Fibroblast of villous mesenchyme (primary cell): ENCODE measurements at places on chromosomes 7 and 10.

DNA sequence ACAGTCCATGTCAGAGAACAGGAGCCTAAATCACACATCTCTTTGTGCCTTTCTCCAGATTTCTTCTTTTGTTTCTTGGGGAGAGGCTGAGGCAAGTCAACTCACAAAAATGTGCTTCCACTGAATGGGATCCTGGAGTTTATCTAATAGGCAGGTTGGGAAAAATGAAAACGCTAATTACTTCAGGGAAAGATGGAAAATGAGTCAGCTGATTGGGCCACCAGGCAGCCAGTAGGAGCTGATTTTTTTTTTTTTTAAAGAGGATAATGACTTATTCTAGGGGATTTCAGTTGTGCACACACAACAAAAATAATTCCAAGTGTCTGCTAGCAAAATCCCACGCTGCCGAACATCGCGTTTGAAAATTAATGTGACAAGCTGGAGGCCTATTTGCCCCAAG, 412.8 kb upstream of the ZMIZ1 start:
- no peak for DNase-seq

DNA sequence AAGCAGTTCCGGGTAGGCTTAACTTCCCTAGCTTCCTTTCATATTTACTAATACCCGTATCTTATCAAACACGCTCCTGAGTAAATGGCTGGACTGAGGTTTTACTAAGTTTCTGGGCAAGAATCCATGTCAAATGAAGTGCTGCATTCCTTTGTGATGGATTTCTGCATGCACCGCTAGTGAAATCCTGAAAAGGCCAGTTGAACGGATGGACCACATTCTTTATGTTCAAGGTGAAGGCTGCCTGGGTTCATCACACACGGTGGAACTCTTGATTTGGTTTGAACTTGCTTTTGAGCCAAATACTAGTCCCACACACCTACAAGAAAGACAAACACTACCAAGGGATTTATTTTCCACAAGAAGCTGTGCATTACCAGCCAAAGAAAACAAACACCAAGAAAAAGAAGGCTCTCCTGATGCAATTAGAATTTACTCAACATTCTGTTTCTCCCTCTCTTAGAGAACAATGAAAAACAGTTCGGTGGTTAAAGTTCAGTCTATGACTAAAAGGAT, 255.0 kb upstream of the SEMA3C start:
- DNase-seq: peak; percentile 47

GRCh38 chr10:27625452-27626211, 120.0 kb downstream of the MKX start:
- no peak for DNase-seq

DNA sequence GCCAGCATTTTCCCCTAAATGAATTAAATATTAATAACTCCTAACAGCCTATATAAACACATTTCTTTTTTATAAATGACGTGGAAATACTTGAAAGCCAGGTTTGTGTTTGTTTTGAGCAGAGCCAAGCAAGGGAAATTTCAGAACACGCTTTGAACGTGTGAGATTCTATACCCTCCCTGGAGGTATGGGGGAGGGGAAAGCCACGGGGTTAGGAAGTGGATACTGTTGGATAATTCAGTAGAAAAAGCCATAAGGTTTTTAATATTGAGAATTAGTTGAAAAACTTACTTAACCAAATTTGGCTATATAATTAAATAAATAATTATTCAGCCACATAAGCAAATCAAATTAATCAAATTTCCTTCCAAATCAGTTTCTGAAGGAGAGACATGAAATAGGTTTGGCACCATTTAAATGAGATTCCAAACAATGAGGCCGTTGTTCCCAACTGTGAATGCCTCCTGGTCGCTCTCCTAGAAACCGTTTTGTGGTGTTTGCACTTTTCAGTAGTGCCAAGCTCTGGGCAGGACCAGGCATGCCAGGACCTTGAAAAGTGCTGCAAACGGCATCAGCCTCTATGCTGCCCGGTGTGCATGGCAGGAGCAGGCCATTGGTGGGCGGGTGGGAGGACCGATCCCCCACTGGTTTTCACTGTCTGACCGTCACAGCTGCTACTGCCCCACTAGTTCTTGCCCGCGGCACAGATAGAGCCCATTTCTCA, 88.1 kb downstream of the SEPTIN14 start:
- no peak for DNase-seq

- no peak for DNase-seq
Measured at GRCh38 chr10:11527068-11527467, 84.4 kb downstream of the USP6NL start.

DNA sequence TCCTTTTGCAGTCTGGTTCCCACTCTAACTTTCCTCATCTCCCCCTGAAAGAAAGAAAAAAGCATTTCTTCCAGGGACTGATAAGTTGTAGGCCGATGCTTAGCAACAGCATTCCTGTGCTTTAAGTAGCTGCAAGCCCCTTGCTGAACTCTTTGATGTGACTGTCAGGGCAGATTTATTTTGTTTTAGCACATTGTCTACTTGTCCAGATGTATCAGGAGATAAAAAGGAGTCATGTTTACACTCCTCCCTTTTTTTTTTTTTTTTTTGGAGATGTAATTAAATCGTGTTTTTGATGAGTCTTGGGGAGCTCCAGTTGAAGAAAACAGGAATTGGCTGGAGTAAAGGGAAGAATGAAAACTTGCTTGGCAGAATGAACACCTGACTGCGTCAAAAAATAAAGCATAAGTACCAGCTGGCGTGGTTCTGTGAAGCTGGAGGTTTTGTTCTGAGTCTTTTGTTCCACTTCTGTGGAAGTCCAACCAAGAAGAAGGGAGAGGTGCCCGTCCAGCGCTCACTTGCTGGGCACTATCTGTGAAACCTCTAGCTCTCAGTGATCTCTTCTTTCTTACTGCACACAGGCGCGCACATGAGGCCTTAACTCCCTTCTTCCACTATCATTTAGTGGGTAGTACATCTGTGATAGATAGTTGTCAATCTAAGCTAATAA, 871.7 kb downstream of the LRMDA start:
- peak; percentile 75 for DNase-seq

DNA sequence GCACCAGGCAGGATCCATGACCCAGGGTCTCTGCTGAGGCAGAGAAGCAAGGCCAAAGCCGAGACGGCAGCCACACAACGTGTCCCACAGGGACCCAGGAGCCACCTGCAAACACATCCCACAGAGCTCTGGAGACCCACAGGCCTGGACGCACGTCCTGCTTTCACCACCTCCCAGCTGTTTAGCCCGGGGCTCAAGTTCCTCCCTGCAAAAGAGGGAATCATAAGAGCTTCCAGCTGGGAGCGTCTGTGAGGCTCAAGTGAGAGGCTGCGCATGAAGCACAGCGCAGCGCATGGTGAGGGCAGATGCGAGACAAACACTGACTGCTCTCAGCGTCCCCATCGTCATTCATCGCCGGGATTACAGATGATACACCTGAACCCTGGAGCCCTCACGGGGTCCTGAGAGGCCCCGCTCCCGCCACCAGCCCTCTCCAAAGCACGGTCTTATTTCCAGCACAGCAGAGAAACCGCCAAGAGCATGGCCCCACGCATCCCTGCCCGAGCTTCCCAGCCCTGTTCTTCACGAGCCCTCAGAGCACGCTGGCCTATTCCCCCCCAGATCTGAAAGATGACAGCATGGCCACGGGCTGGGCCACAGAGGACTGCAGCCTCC, 88.7 kb downstream of the MAD1L1 start:
- no peak for DNase-seq
